T-cell (primary cell): ENCODE measurements at places on chromosomes 6 and 20. TPM values are rescaled to one million over a fixed set of nuclear protein-coding genes. Genes with fewer than 3 reads are reported as not detected.

DNA sequence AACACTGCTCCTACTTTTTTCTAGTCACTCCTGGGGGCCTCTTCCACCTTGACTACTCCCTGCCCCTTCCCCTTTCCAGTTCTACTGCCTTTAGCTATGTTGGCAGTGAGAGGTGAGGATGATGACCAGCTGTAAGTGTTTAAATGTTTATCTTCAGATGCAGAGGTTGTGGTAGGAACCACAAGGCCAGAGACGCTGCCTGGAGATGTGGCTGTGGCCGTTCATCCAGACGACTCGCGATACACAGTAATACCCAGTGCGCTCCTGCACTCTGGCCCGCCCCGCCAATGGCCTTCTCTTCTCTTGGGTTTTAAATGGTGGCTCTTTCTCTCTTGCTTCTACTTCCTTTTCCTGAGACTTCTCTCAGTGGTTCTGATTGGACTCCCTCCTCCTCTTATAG, 4.6 kb downstream of the VARS2 start:
- DNase-seq, result no peak

- no peak for DNase-seq
Observed at GRCh38 chr6:162817196-162817595, 89.4 kb downstream of the PACRG start.

GRCh38 chr6:153816366-153816765, 222.7 kb upstream of the OPRM1 start:
- DNase-seq, result no peak

DNA sequence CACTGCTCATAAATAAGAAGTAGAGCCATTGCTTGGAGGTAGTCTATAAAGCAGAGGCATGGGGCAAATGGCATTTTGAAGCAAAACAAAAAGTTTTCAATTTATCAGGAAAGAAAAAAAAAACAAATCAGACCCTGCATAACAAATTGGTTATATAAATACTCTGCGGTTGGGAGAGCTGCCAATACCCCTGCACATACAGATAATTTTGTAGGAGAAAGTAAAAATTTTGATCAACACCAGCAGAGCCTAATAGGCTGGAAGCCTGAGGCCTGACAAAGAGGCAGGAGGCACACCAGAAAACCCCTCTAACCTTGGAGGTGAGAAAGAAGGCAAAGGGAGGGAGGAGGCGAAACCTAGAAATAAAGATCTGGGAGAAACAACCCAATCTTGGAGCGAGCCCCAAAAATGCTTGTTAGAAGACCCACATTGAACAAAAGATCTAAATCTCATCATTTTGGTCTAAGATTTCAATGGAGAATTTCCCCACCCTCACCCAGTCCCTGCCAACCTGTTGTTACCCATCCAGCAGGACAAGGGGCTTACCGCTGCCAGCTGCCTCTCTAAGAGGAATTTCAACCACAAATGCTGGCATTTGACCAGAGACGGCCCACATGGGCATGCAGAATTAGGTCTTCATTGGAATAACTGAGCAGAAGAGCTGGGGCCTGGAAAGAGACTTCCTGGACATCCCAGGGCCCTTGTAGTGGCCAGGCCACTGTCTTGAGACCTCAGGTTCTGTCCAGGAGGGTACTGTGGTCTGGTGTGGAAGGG, 28.4 kb downstream of the FOXA2 start:
- DNase-seq, result no peak

DNA sequence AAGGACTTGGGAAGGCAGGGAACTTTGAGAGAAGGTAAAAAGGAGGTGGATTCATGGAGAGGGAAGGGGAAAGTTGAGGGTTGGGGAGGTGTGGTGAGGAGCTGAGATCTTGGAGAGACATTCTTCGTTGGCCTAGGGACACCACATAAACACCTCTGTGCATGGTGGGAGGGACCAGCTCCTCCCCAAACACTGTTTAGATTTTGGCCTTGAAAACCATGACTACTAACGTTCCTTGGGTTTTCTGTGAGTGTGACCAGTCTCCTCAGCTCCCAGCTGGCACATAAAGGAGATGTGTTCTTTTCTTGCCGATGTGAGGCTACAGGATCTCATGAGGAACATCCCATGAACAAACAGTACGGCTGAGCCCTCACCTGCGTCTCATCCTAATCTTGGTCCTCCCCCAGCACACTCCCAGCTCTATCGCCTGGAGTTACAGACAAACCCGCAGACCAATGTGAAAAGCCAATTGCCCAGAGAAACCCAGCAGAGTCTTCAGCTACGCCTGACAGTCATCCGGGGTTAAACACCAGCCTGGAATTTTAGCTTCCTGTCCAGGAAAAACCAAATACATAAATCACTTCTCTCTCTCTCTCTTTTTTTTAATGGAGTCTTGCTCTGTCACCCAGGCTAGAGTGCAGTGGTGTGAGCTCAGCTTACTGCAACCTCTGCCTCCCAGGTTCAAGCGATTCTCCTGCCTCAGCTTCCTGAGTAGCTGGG, 22.0 kb upstream of the DDR1 start:
- no peak for DNase-seq

DNA sequence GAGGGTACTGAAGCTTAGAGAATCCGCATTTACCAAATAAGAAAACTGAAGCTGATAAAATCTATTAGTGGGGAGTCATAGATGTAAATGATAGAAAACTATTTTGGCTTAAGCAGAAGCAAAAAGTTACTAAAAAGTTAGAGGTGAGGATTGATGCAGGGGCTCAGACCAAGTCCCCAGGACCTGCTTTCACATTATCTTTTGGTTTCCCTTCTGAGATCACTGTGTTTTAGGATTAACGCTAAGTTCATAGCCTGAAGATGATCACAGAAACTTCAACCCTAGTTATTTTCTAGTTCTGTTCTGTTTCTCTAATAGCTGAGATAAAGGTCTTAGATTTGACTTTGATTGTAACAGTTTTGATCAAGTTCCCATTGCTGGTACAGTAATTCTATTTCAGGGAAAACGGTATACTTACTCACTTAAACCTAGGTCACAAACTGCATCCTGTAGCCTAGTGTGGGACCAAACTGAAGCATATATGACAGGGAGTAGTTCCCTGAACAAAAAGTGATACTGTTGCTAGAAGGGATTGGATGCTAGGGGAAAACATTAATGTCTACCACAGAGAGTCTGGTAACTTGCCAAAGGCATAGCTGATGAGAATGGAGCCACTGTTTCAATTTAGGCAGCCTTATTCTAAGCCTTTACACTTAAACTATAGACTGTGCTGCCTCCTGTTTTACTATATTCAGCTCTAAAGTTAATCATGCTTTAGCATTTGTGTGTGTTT, 13.1 kb downstream of the CYB5R4 start:
- DNase-seq, result no peak

DNA sequence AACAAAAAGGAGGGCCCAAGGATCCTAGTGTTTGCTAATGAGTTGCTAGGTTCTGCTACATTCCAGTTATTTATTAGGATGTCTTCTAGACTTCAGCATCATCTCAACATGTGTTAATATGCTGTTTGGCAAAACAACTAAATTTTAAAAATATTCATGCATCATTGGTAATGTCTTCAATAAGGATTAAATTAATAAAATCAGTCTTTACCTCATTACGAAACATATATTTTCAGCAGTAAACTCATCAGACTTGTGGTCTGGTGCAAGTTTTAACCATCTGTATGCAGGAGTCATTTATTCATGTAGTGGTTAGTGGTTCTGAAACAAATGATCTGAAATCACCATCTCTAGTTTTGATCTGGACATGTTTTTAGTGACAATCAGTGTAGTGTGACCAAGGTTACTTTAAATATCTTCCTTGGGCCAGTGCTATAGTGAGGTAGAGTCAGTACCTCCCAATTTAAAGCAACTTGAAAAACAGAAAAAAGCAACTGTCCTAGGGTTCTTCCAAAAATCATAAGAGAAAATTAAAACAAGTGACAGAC, 85.0 kb upstream of the KCNK16 start:
- DNase-seq, result no peak

DNA sequence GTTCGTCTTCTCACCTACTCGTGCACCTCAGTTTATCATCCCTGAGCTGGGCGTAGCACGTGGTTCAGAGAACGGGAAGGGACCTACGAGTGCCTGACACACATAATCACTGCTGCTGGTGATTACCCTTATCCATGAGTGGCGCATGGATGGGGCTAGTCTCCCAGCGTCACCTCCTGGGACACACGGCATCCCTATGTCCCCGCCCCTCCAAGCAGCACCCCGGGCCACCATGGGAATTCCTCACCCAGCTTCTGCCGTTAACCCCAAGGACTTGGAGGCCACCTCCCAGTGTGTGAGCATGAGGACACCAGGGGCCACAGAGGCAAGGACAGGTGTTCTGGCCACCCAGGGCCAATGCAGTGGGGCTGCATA, 9.8 kb downstream of the CHRNA4 start:
- DNase-seq, result no peak

HLA-DOA gene
- total RNA-seq, result 6.1 TPM

C20orf141 gene
- total RNA-seq, result not detected

SLC32A1 gene
- not detected for total RNA-seq
